ENCODE measurements at places on chromosomes 16 and 17.

DNA sequence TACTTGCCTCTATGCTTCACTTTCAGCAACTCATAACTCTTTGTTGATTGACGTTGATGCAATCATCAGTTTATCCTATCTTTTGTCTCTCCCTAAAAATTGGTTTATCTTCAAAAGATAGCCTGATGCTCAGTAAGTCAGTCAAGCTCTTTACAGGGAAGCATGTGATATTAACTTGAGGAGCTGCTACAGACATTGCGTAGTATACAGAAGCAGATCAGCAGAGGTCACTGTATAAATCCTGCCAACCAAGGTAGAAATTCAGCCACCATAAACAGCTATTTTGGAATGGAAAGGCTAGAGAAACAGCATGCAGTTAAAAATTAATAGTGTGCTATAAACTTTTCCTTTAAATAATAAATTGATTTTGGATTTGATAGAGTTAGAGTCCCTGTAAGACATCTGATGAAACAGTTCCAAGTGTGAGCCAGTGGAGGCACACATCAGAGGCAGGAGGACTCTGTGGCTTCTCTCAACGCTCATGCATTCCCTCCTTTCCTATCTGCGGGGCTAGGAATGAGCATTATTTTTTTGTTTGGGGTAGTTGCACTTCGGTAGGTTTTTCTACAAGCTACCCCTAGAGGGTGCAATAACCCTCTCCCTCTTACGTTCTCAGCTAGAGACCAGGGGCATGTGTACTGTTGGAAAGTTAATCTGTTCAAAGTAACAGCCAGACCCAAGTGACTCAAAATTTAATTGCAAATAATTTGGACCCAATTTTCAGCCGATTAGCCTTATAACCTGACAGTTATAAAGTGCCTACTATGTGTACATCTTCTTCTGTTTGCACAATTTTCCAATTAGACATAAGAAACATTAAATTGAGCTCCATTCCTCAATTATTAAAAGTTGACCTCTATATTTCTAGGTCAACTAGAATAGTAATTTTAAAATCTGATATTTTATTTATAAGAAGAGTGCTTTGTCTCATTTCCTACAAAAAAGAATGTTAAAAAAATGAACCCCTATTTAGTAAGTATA is 647.7 kb upstream of the SOX9 start:
- no peak for DNase-seq

DNA sequence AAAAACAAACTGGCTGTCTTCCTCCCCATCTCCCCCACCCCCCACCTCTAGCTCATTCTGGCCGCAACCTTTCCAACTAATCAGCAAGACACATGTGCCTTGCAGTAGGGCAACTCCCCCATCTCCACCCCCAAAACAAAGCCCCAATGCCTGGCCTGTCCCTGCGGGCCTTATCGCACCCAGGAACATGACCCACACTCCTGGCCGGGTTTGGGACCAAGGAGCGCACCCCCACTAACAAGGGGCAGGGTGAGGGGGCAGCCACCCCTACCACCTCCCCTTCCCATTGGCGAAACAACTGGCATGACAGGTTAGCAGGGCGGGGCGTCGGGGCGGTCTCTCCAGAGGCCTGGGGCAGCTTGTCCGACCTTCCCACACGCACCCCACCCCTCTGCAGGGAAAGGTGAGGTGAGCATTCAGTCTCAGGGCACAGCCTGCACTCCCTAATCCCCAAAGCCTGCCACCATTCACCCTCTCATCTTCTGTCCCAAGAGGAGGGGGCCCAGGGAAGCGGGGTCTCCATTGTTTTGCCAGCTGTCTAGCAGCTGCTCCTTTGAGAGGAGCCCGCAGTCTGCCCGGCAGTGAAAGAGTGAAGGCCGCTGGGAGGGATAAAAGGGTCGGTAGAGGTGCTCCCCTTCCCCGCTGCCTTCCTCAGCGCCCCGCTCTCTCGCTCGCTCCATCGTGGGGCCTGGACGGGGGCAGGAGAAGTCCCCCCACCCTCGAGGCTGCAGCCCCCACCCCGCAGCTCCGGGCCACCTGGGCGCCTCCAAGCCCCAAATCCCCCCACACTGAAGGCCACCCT is 765 bp downstream of the MYO18A start:
- no peak for DNase-seq

DNA sequence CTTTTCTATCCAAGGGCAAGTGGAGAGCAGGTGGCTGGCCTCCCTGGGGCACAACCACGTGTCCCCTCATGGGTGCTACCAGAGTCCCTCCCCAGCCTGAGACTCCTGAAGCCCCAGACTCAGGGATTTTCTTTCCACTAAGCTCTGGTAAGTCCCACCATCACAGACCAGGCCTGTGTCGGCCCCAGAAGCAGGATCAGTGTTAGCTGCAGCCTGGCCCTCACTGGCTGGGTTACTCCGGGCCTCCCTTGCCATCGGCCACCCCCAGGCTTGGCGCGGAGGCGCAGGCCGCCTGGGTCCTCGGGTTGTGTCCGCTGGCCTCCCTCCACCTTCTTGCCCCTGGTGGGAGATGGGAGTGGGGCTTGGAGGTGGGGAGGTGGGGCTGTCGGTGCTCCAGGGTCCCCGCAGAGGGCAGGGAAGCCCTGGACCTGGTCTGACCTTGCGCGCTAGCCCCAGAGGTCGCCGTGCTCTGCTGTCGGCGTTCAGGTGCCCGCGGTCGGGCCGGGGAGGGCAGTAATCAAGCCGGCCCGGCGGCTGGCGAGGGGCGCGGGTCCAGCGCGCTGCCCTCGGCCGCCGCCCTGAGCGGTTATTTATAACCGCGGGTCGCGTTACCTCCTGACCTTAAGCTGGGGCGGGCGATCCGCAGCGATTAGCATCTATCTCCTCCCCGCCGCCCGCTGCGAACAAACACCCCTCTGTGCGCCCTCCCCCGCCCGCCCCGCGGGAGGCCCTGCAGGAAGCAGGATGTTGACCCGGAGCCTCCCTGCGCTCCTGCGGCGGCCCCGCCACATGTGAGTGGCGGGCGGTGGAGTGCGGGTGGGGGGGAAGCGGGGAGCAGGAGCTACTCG is 78.1 kb upstream of the TOB1 start:
- DNase-seq: no peak

DNA sequence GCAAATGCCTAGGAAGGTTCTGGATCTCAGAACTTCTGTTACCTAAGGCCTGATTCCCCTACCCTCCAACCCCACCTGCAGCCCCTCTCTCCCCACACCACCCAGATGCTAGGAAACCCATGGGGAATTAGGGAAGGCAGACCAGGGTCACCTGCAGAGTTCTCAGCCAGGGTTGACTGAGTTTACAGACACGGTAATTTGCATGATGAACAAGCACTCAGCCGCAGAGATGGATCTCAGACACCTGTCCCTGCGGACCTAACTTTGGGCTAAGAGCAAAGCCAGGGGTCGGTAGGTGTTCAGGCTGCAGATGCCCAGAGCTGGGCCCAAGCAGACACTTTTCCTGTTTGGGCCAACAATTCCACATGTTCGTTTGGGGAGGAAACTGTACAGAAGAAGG is 2.9 kb downstream of the ABI3 start:
- no peak for DNase-seq

- DNase-seq: no peak
These were observed 8.5 kb downstream of the ZC3H18 start for GRCh38 chr16:88578446-88579313.

DNA sequence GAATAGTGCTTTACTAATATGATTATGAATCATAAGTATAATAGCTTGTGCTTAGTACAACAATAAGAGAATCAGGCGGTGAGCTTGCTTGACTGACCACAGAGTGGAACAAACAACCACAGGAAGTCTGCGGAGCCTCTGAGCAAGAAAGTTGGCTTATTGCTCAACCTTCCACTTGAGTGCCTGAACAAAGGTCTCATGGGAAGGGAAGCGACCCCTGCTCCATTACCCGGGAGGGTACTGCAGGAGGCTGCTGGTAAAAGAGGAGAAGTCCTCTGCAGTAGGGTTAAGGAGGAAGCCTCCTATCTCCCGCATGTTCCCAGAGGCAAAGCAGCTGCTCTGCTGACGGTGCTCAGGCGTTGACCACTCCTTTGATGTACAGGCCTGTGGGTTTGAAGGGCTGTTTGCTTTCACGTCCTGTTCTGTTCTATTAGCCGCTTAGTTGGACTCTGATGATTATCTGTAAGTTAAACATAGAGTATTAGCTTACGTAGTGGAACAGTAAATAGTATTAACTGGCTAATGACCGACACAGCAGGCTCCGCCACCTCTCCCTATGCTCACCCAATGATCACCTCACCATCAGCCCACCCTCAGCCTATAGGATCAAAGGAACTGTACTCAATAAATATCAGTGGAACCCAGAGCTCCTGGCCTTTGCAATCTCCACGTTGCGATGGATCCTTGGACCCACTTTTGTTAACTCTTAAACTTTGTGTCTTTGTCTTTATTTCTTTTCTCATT is 17.5 kb downstream of the ALOX15B start:
- DNase-seq: no peak

GRCh38 chr16:66936889-66937554 is 1.7 kb downstream of the CES2 start:
- DNase-seq: no peak

DNA sequence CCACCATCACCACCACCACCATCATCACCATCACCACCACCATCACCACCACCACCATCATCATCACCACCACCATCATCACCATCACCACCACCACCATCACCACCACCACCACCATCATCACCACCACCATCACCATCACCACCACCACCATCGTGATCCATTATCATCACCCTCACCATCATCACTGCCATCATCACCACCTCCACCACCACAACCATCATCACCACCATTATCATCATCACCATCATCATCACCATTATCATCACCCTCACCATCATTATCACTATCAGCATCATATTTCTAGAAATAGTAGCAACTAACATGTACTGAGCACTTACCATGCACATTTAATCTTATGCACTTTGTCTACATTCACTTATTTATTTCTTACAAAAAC is 94.9 kb downstream of the C16orf95 start:
- no peak for DNase-seq

DNA sequence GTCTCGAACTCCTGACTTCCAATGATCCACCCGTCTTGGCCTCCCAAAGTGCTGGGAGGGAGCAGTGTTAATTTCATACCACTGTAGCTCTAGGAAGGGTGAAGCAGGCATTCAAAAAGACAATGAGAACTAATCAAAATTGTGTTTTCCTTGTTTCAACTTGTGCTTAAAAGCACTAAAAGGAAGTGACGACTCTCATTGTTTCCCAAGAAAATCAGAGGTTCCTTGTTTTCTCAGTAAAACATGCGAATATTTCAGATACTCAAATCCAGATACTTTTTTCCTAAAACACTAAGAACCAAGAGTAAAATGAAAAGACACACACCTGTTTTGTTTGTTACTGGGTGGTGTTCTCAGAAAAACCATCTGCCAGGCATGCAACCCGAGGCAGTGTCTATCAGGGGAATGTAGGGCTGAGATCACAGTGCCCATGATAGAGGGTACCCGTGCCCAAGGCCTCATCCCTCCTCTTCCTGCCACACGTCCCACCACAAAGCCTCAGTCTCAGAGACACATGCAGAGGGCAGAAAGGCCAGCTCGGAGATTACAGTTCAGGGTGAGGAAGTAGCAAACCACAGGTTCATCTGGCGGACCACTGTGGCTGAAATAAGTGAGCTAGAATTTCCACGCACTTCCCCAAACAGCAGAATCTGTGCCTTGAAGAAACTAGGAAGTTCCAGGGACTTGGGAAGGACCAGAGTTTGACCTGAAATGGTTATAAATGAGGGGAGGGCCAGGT is 33.7 kb downstream of the GINS3 start:
- no peak for DNase-seq

- DNase-seq: no peak
These were observed 102.8 kb upstream of the AXIN2 start for GRCh38 chr17:65664266-65664665.

DNA sequence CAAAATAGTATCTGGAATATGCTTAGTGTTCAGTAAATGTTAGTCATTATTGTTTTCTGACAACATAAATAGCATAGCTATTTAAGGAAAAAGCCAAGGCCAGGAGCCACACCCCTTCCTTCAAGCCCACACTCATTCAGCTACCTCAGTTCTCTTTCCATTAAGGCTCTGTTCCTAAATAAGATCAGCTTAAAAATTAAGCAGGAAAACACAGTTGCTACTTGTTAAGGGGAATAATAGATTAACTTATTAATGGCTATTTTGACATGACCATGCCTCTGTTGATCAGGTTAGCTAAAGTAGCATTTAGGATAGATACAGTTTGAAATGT is 158.1 kb downstream of the CHD9 start:
- DNase-seq: no peak

DNA sequence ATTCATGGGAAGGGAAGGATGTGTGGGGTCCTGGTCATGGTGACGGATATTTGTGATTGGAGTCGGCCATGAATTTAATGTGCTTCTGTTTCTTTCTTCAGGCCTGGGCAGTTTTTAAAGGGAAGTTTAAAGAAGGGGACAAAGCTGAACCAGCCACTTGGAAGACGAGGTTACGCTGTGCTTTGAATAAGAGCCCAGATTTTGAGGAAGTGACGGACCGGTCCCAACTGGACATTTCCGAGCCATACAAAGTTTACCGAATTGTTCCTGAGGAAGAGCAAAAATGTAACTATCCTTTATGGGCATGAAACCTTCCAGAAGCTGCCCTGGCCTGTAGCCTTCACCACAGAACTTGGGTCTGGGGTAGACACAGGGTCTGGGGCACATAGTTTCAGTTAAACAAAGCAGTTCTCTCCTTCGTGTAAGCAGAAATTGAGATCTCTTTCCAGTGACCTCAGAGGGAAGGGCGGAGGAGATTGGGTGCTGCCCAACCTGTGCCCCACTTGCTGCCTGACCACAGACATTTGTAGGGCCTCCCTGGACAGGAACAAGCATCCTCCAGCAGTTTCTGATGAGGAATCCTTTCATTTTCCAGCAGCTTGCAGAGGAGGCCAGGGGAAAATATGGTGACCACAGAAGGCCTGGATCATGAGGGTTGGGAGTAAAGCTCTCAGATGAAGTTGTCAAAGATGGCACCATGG is 10.1 kb downstream of the IRF8 start:
- no peak for DNase-seq

DNA sequence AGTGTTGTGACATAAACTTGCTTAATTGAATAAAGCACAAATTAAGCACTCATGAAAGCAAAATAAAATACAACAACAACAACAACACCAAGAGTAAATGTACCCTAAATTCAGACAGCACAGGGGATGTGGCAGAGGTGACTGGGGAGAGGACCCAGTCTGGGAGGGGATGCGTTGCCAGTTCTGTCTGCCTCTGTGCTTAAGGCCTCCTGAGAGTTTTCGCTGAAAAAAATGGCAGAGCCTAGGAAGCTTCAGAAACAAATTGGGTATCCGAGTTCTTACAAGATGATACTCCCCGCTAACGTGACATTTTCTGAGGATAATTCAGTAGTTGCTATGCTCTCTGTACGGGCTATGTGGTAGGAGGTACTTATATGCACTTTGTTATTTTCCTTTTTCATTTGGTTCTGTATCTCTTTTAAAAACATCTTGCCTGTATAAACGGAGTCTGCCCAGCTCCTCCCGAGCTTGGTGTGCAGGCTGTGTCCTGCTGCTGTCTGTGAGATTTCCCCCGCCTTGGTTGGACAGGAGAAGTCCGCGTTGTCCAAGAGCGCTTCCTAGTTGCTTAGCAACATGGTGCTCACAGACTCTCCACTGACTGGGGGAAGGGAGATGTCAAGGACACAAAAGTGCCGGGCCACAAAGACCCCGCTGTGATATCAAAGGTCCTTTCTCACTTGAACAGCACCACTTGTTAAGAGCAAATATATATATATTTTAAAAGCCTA is 134.2 kb upstream of the CPHXL start:
- DNase-seq: no peak

Measured in mesothelial cell of epicardium (in vitro differentiated cells).